Stimulated activated CD8-positive, alpha-beta memory T cell treated with anti-CD3 and anti-CD28 coated beads, Interleukin-15, amount 100 ng/mL, for 4 hours (primary cell): ENCODE measurements at places on chromosomes 4 and X.

- DNase-seq = no peak
Observed at GRCh38 chrX:102712981-102713625, 855 bp downstream of the GPRASP2 start.

DNA sequence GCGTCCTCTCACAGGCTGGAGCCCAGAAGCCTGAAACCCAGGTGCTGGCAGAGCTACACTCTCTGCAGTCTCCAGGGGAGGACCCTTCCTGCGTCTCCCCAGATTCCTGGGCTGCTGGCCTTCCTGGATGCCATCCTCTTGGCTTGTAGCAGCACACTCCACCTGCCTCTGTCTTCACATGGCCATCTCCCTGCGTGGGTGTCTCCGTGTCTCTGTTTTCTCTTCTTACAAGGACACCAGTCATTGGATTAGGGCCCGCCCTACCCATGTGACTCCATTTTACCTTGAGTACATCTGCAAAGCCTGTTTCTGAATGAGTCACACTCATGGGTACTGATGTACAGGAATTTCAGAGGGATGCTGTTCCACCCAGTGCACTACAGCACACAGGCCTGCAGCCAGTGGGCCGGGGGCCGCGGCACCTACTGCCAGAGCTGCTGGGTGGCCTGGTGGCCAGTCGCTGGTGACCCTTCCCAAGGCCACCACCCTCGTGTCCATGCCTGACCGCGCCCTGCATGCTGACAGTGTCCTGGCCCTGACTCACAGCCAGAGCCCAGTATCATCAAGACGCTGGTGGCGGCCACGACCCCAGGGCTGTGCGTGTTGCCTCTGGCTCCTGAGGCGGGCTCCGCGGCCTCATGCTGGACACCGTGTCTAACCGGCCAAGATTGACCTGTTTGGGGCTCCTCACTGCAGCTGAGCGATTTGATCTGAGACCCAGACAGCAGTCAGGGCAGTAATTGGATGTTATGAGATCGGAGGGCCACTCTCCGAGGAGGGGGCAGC is 63.6 kb upstream of the NKX1-1 start:
- DNase-seq = no peak

GRCh38 chr4:168877511-168878491 is 132.3 kb downstream of the CBR4 start:
- peak; percentile 6 for DNase-seq

GRCh38 chr4:21709031-21709430 is 239.5 kb downstream of the KCNIP4 start:
- no peak for DNase-seq

DNA sequence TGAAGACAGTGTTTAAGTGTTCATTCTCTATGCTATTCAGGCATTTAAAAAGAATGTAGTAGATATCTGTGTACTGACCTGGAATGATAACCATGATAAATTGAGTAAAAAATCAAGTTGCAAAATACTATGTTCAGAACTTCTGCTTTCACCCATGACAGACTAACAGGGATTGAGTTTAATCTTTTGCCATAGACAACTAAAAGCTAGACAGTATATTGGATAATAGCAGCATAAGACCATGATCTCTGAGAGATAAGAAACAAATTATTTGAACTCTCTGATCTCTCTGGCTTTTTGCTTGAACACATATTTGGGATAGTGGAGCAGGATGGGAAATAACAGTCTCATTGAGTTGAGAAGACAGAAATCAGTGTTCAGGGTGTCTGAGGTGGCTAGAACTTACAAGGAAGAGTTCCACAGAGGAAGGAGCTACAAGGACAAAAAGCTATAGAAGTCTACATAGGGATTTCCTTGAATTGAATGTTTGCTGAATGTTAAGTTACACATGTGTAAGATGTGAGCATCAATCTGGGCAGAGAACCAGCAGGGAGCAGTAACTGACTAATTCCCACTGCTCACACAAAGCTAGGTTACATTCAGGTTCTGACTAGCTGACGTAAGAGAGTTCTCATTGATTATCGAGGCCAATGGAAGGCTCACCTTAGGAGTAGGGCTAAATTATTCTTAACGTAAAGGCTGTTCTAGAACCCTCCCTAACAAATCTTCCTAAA is 60.4 kb downstream of the SLC30A9 start:
- no peak for DNase-seq

GRCh38 chr4:159946983-159947615 is 844.2 kb downstream of the RAPGEF2 start:
- no peak for DNase-seq

GRCh38 chrX:6149060-6149872 is 79.4 kb downstream of the NLGN4X start:
- DNase-seq = no peak

DNA sequence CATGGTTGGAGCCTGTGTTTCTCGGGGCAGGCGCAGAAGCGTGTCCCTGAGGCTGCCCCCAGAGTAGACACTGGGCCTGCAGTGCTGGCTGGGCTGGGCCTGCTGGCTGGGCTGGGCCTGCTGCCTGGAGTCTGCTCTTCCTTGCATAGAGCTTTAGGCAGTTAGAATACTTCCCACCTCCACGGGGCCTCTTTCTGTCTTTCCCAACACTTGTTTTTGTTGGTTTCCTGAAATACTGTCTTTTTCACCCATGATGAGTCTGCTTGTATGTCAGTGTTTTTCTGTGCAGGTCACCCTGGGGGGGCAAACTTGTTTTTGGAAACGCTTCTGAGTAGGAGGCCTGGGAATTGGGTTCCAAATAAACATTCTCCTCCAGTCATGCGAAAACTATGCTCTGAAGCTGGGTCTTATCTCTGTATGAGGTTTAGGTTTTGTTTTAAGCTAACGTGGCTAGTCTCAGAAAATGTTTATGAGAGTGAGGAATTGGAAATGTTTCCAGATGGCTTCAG is 32.2 kb downstream of the TRMT44 start:
- no peak for DNase-seq

- no peak for DNase-seq
Observed at GRCh38 chr4:95272036-95272435, 276.7 kb downstream of the UNC5C start.

DNA sequence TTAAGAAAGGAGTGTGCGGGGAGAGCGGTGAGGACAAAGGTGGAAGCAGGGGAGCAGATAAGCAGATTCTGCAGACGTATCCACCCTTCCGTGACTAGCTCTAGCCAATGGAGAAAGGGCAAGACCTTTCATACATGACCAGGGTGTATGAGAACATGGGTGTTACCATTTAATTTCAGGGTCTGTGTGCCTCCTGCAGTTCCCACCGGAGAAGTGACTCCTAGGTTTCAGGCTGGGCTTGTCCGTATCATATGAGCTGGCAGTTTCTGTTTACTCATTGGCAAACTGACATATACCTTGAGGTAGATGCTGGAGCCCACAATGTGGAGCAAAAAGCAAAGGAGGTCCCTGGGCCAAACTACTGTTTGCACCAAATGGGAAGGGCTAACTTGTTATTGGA is 6.8 kb downstream of the RBM47 start:
- no peak for DNase-seq

GRCh38 chrX:361231-362145 is 25.2 kb downstream of the PPP2R3B start:
- DNase-seq = no peak

- DNase-seq = no peak
Observed at GRCh38 chr4:6696611-6697010, 2.9 kb downstream of the S100P start.

- DNase-seq = peak; percentile 47
Observed at GRCh38 chr4:70838666-70839588, 763 bp downstream of the GRSF1 start.

DNA sequence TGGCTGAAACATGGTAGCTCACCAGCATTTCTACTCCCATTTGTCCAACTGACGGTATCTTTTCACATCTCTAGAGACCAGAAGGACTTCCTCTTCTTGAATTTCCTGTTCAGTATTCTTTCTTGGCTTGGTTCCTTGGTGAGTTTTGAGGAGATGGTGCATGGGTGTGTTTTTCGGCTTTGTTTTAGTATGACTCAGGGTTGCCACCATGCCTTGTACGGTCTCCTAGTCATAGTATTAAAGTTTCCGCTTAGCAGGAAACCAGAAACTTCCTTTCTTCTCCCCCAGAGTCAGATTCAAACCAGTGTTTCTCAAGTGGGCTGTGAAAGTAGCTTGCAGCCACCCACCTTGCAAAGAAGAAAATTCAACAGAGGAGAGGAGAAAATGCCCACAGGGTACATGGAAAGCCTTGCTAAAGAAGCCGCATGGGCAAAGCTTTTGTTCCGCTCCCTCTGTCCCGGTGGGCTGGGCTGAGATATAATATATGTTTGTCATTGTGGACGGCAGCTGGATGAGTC is 5.7 kb downstream of the CD99 start:
- DNase-seq = peak; percentile 50

DNA sequence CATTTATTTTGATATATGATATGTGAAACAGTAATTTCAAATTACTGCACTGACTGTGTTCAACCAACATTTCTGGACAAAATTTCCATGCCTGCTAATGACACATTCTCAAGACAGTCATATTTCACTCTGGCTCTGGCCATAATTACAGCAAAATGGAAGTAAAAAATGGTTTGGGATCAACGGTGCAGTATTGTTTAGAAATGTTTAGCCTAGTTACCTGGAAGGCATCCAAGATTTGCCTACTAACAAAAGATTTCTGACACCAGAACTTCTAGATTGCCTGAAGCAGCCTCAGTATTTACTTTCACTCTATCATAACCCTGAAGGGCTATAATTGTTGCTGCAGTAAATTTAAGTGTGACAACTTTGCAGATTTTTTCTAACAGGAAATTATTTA is 416.3 kb downstream of the PCDH10 start:
- DNase-seq = no peak

- DNase-seq = no peak
Observed at GRCh38 chr4:72352711-72353110, 216.3 kb downstream of the ADAMTS3 start.

DNA sequence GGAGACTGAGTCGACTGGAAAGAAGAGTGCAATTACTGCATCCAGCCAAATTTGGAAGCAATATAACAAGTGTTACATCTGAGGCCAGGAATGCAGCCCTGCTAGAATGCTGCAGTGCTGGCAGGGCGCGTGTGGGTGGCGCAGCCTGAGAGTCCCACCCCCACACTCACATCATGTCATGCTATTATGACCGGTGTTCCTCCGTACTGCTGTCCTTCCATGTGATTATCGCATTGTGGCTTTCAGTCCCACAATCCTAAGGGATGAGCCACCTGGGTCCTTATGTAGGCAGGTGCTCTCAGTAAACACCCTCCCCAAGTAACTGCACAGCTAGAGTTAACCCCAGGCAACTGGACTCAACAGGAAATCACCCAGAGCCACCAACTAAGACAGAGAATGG is 122.6 kb upstream of the CPEB2 start:
- DNase-seq = no peak

DNA sequence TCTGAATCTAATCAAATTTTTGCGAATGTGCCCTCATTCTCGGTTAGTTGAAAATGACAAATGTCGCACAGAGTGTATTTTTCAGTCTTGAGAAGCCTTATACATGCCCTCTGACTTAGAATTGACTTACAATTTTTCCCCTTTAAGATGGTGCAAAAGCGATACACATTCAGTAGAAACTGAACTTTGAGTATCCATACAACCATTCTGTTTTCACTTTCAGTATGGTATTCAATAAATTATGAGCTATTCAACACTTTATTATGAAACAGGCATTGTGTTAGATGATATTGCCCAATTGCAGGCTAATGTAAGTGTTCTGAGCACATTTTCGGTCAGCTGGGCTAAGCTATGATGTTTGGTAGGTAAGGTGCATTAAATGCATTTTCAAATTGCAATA is 43.4 kb downstream of the SLC9A7 start:
- DNase-seq = no peak
